ENCODE measurements at places on chromosomes 11 and 22. TPM values are rescaled to one million over a fixed set of nuclear protein-coding genes. Genes with fewer than 3 reads are reported as not detected.

MMP12 gene
- total RNA-seq: not detected

APOL3 gene
- total RNA-seq: 55.7 TPM

PAX6 gene
- total RNA-seq: 0.76 TPM

POLDIP3 gene
- 84.0 TPM for total RNA-seq

KDM4E gene
- not detected for total RNA-seq

- H3K4me1 ChIP-seq: peaks cover 3% of the 10 kb centered on the region
- no peaks in the 10 kb centered on the region for H3K36me3 ChIP-seq
- DNase-seq: no peak
- H3K27me3 ChIP-seq: peaks cover 21% of the 10 kb centered on the region
- H3K27ac ChIP-seq: no peak overlapping the region
Measured at GRCh38 chr22:35905894-35906293, 122.7 kb downstream of the RBFOX2 start.

GRCh38 chr11:57457643-57458023, 2.7 kb upstream of the RTN4RL2 start:
- no peak for DNase-seq
- H3K36me3 ChIP-seq: no peaks in the 10 kb centered on the region
- H3K27ac ChIP-seq: no peak overlapping the region
- peaks cover 30% of the 10 kb centered on the region for H3K4me1 ChIP-seq

GRCh38 chr11:112392904-112393303, 132.2 kb upstream of the PLET1 start:
- H3K36me3 ChIP-seq: peaks cover 3% of the 10 kb centered on the region
- no peak overlapping the region for H3K27ac ChIP-seq
- no peaks in the 10 kb centered on the region for H3K4me1 ChIP-seq
- DNase-seq: no peak
- no peaks in the 10 kb centered on the region for H3K27me3 ChIP-seq
- H3K4me3 ChIP-seq: no peak overlapping the region

DNA sequence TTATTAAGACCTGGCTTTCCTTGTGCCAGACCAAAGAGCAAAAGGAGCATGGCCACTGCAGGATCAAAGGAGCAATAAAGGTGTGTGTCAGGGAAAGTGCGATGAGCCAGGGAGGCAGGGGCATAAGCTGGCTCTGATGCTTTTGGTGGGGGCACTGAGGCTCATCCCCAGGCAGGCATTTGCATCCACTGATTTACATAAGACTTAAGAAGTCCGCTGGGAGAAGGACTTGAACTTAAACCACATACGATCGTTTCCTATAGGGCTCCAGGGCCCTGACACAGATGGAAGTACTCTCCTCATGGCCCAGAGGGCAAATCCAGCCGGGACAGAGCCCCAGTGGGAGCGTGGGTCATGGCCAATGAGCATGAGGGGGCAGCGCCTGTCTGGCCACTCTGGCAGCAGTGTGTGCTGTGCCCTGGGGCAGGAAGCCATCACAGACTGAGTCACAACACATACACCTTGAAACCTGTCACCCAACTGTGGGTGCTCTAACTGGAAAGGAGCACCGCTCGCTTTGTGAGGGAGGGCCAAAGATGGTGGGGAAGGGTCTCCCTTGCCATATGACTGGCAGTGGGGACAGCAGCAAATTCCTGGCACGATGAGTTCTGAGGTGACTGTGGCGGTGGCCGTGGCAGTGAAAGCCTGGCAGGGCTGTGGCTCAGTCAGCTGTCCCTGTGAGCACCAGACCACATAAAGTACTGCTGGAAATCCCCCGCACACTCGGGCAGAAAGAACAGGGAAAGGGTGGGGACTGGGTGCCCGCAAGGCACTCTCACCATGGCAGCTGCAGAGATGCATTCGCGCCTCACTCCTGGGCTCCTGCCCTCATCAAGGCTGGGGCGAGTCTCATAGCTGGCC, 79.4 kb upstream of the LMO1 start:
- no peaks in the 10 kb centered on the region for H3K36me3 ChIP-seq
- H3K27ac ChIP-seq: peak overlapping the region; percentile 25
- peak overlapping the region; percentile 31 for H3K4me3 ChIP-seq
- peaks cover 14% of the 10 kb centered on the region for H3K27me3 ChIP-seq

- H3K4me3 ChIP-seq: no peak overlapping the region
- no peaks in the 10 kb centered on the region for H3K36me3 ChIP-seq
- H3K27ac ChIP-seq: no peak overlapping the region
- DNase-seq: no peak
Measured at GRCh38 chr11:92931746-92932422, 37.6 kb upstream of the MTNR1B start.
